ENCODE measurements at places on chromosomes 3 and 15.

DNA sequence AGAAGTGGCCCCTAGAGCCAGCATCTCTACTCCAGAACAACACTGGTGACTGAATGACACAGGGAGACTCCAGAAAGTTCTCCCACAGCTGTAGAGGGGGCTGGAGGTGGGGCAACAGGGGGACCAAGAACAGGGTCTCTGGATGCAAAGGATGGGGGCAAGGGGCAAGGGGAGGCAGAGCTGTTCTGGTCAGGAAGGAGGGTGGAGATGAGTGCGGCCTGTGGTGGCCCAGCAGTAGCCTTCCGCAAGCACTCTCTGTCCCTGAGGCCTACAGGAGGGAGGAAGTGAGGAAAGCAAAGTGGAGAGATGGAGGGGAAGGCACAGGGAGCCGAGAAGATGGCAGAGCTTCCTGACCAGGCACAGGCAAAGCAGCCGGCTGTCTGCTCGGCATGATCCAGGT is 56.5 kb downstream of the HOMER2 start:
- no peak for DNase-seq

DNA sequence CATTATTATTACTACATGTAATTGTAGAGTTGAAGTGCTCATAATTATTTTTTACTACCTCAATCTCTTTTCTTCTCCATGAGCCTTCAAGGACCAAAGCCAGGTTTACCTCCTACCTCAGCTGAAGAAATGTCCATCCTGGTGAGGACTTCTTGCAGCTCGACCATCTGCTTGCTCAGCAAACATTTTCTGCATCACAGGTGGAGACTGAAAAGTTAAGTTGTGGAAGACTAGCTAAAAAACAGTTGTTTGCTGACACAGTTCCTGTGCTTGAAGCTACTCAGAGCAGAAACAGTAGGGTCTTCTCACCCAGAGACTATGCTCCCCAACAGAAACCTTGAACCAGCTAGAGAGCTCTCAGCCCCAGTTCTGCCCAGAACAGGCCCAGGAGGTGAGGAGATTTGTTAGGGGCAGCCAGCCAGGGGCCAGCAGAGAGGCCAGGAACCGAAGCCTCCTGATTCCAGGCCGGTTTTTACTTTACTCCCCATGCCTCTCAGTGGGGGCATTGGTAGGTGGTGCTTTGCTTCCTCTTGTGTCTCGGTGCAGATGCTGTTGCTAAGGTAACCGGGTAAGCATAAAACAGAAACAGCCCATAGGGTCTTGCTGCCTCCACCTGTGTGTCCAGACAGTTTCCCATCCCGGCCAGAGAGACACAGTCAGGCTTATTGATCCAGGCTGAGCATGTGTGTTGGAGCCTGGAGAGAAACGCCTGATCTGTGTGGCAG is 54.9 kb downstream of the CCNL1 start:
- DNase-seq = no peak

GRCh38 chr15:96064351-96064756 is 266.1 kb upstream of the NR2F2 start:
- no peak for DNase-seq

- DNase-seq = no peak
Measured at GRCh38 chr3:175617247-175617646, 758.1 kb downstream of the NAALADL2 start.

- DNase-seq = no peak
Measured at GRCh38 chr3:179454887-179455286, 3.6 kb upstream of the GNB4 start.

DNA sequence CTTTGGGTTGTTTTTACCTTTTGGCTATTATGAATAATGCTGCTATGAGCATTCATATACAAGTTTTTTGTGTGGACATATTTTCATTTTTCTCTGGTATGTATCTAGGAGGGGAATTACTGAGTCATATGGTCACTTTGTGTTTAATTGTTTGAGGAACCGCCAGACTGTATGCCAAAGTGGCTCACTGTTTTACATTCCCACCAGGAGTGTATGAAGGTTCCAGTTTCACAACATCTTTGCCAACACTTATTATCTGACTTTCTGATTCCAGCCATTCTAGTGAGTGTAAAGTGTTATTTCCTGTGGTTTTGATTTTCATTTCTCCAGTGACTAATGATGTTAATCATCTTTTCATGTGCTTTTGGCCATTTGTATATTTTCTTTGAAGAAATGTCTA is 51.8 kb downstream of the CMTM7 start:
- DNase-seq = peak; percentile 66

DNA sequence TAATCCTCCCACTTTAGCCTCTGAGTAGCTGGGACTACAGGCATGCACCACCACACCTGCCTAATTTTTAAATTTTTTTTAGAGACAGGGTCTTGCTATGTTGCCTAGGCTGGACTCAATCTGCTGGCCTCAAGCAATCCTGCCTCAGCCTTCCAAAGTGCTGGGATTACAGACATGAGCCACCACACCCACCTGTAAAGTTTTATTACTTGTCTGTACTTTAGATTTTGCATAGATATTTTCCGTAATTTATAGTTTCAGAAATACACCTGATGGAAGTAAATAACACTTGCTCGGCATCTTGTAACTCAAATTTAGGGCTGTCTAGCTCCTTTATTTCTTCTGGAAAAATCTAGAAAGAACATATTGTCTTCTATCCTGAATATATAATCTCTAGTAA is 5.8 kb downstream of the DZIP3 start:
- no peak for DNase-seq

GRCh38 chr3:88824666-88825564 is 282.5 kb upstream of the EPHA3 start:
- DNase-seq = peak; percentile 32

- no peak for DNase-seq
Measured at GRCh38 chr3:149356044-149356592, 21.3 kb downstream of the TM4SF1 start.

DNA sequence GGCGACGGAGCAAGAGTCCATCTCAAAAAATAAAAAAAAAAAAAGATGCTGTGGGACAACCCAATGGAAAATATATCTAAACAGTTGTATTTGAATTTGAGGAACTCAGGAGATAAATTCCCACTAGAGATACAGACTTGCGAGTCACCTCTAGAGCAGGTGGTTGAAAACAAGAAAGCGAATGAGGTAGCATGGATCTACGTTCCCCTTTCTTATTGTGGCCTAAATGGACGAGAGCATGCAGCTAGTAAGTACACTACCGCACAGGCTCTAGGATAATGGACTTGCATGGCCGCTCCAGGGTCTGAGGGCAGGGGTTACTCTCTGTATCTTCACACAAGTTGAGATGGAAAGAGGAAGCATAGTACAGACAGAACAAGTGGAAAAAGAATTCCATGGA is 63.5 kb upstream of the TGFBR2 start:
- no peak for DNase-seq

DNA sequence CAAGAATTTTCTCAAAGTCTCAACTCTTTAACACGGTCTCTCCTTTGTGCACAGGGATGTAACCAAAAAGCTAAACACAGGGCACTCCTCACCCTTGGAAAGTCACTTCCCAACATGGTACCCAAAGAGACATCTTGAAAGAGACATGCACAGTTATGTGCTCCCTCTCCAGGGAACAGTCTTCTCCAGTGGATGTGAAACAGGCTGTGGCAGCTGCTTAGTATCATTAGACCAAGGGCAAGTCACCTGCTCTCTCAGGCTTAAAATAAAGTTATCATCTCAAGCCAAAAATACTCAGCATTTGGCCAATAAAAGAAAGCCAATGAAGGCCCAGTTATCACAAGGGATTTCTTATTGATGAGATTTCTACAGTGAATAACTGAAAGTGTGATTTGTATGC is 128.3 kb downstream of the WDR76 start:
- DNase-seq = no peak

- peak; percentile 82 for DNase-seq
Measured at GRCh38 chr3:27556887-27557286, 72.7 kb upstream of the SLC4A7 start.

- DNase-seq = no peak
Measured at GRCh38 chr3:12954891-12955650, 113.7 kb upstream of the RPL32 start.

- DNase-seq = no peak
Measured at GRCh38 chr15:66142285-66142684, 111.3 kb downstream of the MEGF11 start.

DNA sequence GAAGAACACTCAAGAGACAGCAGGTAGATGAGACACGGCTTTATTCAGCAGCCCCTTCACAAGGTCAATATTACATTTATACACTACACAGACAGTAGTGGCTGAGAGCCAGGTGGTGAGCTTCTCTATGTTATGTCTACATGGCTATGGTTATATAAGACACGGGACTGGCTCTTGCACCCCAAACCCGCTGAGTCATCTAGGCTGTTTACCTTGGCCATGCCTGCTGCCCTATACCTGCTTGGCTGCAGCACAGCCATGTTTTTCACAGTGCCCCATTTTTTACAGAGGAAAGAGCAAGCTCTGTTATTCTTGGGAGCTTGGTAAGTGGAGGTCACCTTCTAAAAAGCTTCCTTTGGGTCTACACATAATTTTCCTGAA is 231.6 kb downstream of the IGSF11 start:
- no peak for DNase-seq

GRCh38 chr15:89746386-89746780 is 4.7 kb downstream of the MESP1 start:
- no peak for DNase-seq

DNA sequence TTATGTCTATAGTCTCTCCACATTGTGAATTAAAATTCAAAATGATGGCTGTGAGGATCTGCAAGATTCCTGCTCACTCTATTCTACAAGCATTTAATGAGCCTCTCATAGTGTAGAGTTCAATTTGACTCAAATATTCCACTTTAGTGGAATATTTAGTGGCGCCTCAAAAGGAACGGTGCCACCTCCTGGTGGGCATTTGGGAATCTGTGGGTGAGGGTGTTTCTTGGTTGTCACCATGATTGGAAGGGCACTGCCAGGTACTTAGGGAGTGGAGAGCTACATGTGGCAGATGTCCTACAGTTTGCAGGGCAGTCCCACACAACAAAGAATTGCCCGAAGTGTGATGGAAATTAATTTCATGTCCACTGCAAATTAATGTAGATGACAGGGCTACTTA is 21.5 kb upstream of the KCNMB3 start:
- peak; percentile 6 for DNase-seq

GRCh38 chr3:187831125-187832051 is 86.1 kb upstream of the BCL6 start:
- DNase-seq = no peak

GRCh38 chr3:171944118-171945016 is 95.0 kb upstream of the FNDC3B start:
- peak; percentile 45 for DNase-seq

- no peak for DNase-seq
Measured at GRCh38 chr3:54126551-54126950, 4.2 kb downstream of the CACNA2D3 start.

DNA sequence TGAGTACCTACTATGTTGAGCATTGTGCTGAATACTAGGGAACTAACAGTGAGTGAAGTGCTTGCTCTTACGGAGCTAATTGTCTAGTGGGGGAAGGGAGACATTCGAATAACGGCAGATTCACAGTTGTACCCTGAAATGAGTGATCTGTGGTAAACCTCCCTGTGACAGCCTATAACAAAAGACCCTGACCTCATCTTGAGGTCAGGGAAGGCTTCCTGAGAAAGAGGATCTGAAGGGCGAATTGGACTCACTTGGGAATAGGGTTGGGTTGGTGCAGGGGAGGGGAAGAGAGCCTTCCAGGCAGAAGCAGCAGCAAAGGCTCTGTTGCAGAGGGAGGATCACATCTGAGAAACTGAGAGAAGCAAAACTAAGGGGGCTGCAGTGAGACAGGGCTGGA is 13.2 kb downstream of the HPS3 start:
- no peak for DNase-seq

- DNase-seq = peak; percentile 26
Measured at GRCh38 chr3:22939349-22939748, 263.8 kb upstream of the UBE2E2 start.

GRCh38 chr15:90114451-90114901 is 12.2 kb upstream of the IDH2 start:
- no peak for DNase-seq

DNA sequence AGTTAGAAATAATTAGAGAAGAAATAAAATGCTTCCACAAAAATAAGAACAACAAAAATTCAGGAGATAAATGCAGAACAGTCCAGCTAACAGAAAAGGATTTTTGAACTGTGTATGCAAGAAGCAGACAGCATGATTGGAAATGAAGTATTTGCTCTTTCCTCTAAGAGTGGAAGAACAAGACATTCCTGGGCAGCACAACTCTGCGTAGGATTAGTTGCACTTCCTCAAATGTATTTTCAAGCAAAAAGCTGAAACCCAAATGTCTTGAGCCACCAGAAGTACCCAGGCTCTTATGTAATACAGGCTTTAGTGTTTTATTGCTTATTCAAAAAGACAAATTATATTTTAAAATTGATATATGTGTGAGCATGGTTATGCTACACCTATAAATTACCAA is 127.2 kb downstream of the ZBTB20 start:
- DNase-seq = no peak
